Activated CD8-positive, alpha-beta T cell treated with anti-CD3 and anti-CD28 coated beads, Interleukin-2, amount 10 ng/mL, durations not matched to agents 7 days and 5 days (primary cell): ENCODE measurements at places on chromosomes 12 and 14. TPM values are rescaled to one million over a fixed set of nuclear protein-coding genes. Genes with fewer than 3 reads are reported as not detected.

- DNase-seq: peak; percentile 64
Measured at GRCh38 chr14:104665657-104666522, 23.5 kb upstream of the INF2 start.

GRCh38 chr12:2410496-2410895, 357.7 kb downstream of the CACNA1C start:
- no peak for DNase-seq

CLEC4D gene
- total RNA-seq: not detected

ASCL1 gene
- total RNA-seq: not detected
